ENCODE measurements at places on chromosomes 4 and X. TPM values are rescaled to one million over a fixed set of nuclear protein-coding genes. Genes with fewer than 3 reads are reported as not detected.

Gene ABCG2
- total RNA-seq = 6.0 TPM

Gene ARHGAP24
- 105 TPM for total RNA-seq

Gene MAGEA9B
- total RNA-seq = not detected

Gene F8A3
- 5.9 TPM for total RNA-seq

Gene HSD17B13
- 0.05 TPM for total RNA-seq

Gene CLDN34
- total RNA-seq = not detected

Gene HS3ST1
- total RNA-seq = 0.98 TPM

Gene IL2
- not detected for total RNA-seq

Gene FRMD7
- total RNA-seq = not detected

Gene RAB28
- total RNA-seq = 16.9 TPM

Gene DNAAF6
- not detected for total RNA-seq

Gene ATP2B3
- total RNA-seq = not detected

Gene ELF4
- 19.5 TPM for total RNA-seq

Gene MRPS18C
- total RNA-seq = 21.3 TPM

Gene AMTN
- not detected for total RNA-seq

Gene C4orf54
- total RNA-seq = under 0.01 TPM

Gene HMX1
- not detected for total RNA-seq

Gene FAT1
- total RNA-seq = 1.6 TPM

Gene PDLIM3
- total RNA-seq = 35.4 TPM

Gene NCAPG
- 45.1 TPM for total RNA-seq

Gene SAGE1
- not detected for total RNA-seq
